ENCODE measurements at places on chromosomes 3 and 15.
A peak's percentile ranks its signal among the peaks of the same experiment; 100 is the strongest.

DNA sequence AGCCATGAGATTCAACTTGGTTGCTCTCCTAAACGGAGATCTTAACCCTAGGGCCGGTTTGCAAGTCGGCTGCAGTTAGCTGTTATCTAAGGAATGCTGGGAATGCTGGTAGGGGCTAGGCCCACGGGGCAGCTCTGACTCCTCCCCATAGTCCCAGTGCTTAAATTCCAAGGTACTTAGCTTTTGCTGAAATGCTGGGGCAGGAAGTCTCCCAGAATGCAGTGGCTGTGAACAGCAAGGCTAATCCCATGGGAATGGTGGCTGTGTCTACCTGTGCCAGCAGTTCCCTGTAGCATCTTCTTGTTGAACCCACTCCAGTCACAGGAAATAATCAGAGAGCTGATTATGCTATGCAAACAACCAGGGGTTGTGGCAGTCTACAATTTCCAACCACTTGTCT lies 102.5 kb upstream of the TJP1 start:
- no peak for DNase-seq

DNA sequence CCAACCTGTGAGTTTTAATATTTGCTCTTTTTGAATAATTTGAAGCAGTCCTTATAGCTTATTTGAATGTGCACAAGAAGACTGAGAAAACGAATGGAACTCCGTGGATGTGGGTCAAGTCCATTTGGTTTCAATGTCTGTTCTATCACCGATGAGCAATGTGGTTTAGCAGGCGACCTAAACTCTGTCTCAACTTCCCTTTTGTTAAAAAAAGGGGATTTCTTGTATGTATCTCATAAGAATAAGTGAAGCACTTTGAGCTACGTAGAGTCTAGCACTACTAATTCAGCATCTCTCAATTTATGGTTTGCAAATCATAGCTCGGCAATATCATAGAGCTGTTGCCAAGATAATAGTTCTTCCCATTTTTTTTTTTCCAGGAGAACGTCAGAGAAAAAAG lies 4.6 kb upstream of the SKIL start:
- peak; percentile 3 for DNase-seq

DNA sequence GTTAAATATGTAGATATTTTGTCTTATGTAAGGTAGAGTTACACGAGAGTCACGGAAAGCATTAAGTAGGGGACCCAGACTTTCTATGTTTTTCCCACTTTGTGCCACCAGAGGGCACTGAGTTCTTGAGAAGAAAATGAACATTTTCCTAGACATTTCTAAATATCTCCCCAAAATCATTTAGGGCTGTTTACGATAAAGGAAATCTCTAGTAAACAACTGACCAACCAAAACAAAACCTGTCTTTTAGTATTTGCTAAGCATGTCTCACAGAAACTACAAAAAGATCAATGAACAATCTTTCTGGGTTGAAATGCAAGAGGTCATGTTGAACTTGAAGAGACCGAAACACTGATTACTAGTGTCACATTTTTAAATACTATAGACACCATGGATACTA lies 16.1 kb downstream of the POU1F1 start:
- DNase-seq, result peak; percentile 47

GRCh38 chr15:85947936-85948335 lies 131.7 kb upstream of the AGBL1 start:
- no peak for DNase-seq

GRCh38 chr3:137709011-137709601 lies 55.0 kb upstream of the SOX14 start:
- DNase-seq, result peak; percentile 10

- no peak for DNase-seq
Observed at GRCh38 chr15:74212494-74212893, 9.9 kb upstream of the STRA6 start.

GRCh38 chr3:182909318-182910040 lies 70.9 kb downstream of the DCUN1D1 start:
- peak; percentile 27 for DNase-seq

DNA sequence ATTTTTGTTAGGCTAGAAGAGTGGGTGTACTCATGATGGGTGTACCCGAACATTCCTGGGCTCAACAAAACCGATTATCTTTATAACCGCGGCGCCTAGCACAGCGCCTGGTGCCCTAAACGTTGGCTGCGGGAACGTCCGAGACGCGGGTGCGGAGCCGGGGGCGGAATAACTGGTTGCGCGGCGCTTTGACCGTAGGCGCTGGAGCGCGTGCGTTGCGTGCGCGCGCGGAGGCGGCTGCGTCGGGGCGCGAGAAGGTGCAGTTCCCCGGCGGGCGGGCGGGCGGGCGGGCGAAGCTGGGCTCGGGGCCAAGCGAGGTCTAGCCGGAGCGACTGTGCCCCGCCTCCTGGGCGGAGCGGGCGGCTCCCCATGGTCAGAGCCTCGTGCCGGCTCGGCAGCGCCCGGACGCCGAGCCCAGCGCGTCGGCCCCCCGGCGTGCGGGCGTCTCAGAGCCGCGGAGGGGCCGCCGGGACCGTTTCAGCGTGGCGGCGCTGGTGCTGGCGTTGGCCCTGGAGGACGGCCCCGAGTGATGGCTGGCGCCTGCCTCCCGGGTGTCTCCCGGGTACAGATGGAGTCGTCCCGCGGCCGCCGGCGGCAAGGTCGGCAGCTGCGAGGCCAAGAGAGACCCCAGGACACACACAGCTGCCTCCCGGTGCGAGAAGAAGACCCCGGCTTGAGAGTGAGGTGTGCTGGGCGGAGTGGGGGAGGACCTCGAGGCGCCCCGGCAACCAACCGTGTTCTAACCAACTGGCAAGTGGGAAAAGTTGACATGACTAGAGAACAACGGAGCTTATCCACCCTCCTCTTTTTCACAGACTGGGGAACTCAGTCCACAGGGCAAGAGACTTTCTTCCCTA lies at the start of gene PLAAT1:
Gene PLAAT1 (plus strand): TSS at position 373 of the 857 bp plus-strand sequence. CDS start 14,429 bp downstream, outside the sequence.
- peak; percentile 34 for DNase-seq

DNA sequence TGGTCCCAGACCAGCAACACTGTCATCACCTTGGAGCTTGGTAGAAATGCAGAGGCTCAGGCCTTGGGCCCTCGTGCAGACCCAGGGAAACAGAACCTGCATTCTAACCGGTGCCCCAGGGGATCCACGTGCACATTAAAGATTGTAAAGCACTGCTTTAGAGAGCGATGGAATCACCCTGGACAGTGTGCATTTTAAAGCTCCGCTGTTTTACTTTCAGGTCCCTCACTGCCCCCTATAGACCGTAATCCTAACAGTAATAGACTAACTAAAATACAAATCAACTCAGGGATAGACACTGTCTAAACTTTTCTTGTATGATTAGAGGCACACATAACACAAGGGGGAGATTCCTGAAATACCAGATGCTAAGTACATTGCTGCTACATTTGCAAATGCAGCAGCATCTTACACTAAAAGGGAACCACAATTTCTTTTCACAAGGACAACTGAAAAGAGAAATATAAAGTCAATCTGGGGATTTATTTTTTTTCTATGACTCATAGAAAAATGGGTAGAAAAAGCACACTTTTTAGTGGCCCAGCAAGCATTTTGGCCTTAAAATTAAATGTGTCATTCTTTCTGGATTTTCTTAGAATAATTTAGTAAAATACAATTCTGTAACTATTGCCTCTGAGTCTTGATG lies 10.5 kb upstream of the SH3GL3 start:
- DNase-seq, result peak; percentile 7

DNA sequence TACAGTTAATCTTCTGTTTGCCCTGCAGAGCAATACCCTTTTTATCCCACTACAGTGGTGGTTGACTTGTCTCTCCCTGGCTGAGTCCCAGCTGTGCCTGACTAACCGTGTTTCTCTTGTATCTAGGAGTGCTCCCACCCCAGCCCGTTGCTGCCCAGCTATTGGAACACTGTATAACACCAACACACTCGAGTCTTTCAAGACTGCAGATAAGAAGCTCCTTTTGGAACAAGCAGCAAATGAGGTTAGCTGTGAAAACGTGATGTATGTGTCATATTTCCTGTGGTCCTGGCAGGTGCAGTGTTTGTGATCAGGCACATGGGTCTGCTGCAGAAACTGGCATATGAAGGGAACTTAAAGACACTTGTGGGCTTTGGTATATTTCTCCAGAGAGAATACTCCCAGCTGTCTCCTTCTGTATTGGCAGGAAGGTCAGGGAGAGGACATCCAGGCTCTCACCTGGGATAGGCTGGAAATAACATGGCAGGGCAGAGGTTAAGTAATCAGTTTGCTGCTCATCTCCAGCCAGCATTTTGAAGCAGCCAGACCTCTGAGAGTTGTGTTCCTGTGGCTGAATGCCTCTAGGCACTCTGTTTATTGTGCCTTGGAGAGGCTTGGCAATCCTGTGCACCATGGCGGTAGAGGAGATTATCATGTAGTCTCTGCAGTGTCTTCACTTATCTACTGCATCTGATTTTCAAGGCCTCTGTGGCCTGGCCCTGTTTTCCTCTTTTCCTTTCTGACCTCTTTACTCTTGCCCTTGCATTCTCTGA lies 34.8 kb downstream of the ATG7 start:
- DNase-seq, result peak; percentile 77

DNA sequence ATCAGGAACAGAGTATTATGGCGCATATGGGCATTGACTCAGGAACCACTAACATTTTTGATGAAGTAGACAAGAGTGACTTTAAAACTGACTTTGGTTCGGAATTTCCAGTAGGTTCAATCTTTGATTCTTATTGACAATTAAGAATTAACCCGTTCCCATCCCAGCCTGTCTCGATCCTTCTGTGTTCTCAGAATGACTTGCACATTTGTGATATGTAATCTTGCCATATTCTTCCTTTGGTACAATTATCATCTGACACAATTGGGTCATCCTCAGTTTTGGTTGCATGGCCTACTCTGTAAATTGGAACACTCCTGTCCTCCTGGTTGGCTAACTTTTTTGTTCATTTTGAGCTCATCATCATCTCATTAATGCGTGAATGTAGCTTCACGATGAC lies 10.5 kb downstream of the GPR171 start:
- DNase-seq, result no peak

GRCh38 chr3:104696470-104696869 lies 670.2 kb upstream of the ALCAM start:
- no peak for DNase-seq

DNA sequence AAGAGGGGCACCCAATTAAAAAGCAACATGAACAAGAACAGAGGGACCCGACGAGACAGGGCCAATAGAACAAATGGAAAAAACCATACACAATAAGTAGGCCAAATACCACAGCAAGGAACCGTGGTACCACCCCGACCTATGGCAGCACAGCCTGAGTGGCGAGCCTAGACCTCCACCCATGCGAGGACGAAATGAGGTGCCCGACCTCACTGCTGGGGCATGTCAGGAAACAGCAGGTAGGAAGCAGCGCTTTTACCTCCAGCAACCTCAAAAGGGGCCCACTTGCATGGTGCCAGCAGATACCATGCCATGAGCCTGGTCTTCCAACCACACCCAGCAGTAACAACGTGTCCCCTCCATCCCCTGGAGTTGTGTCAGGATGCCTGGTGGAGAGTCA lies 77.9 kb downstream of the PCSK6 start:
- DNase-seq, result no peak

DNA sequence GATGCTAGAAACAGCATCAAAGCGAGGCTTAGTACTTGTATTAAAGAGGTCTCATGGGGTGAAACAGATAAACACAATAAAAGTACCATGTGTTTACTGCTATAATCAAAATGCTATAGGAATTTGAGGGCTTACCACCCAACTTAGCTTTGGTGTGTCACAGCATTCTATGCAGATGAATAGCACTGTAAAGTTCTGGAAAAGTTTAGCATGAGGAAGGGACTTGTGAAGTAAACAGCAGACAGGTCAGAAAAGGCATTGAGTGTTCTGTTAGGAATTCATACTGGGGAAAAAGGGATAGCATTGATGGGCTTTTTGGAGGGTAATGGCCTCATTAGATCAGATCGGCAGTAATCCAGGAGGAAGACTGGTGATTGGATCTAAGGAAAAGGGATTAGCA lies 505.3 kb downstream of the NLGN1 start:
- DNase-seq, result no peak

- no peak for DNase-seq
Observed at GRCh38 chr15:99426431-99427105, 139.2 kb upstream of the MEF2A start.

- no peak for DNase-seq
Observed at GRCh38 chr3:158492685-158493084, 78.3 kb upstream of the MLF1 start.

- peak; percentile 99 for DNase-seq
Observed at GRCh38 chr3:101676765-101677435, at the start of gene ZBTB11. TSS of gene ZBTB11 (minus strand) at chr3:101677132. CDS start at chr3:101676914, 218 bp downstream.

DNA sequence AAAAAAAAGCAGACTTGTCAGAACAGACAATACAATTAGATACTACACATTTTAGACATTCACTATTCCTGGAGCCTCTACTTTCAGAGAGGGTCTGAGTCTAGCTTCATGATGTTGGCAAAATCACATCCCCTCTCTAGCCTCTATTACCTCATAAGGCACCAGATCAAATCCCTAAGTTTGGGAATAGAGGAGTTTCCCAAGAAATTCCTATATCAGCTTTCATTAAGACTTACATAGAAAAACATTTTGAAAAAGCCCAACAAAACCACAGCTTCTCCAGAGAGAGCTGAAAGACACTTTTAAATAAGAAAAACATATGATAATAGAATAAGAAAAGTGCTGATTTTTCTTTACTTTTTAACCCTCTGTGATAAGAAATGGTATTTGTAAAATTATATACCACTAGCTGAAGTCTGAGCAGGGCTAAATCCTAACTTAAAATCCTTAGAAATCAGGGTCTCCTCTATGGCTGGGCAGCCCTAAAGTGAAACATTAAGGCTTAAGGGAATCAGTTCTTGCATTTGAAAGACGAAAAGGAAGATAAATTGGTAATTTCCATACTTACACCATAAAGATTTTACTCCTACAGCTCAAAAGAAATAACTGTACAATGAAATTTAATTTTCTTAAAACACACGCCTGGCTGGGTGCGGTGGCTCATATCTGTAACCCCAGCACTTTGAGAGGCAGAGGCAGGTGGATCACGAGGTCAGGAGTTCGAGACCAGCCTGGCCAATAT lies 4.3 kb downstream of the TBC1D2B start:
- no peak for DNase-seq

GRCh38 chr3:187261541-187261969 lies 30.0 kb downstream of the MASP1 start:
- no peak for DNase-seq

DNA sequence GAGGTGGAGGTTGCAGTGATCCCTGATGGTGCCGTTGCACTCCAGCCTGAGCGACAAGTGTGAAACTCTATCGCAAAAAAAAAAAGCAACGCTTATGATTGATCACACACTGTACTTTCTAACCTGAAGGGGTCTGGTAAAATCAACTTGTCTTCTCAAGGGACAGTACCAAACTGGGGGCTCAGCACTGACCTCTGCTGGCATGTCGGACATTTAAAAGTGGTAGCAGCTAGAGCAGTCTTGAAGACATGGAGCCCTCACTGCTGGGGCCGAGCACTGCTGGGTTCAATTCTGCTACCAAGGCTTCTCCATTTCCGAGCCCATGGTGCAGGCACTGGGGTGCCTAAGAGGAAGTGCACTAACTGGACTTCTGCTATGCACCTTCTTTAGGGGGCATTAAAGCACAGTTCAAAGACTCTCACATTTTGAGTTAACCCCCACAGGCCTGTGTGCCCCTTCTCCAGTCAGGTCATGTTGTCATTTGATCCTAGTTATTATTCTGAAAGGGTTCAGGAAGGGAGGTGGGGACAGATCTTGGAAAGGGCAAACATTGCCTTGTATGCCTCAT lies 26.4 kb upstream of the LAMP3 start:
- peak; percentile 23 for DNase-seq

- no peak for DNase-seq
Observed at GRCh38 chr3:147407114-147407497, 763 bp upstream of the ZIC4 start.

Measured in activated CD4-positive, alpha-beta T cell treated with anti-CD3 and anti-CD28 coated beads, Interleukin-10, Interleukin-2, amounts not matched to agents 100 ng/mL and 50 ng/mL, durations not matched to agents 16 hours and 8 hours (primary cell).